ENCODE measurements at places on chromosomes 5 and 9.
A peak's percentile ranks its signal among the peaks of the same experiment; 100 is the strongest.

DNA sequence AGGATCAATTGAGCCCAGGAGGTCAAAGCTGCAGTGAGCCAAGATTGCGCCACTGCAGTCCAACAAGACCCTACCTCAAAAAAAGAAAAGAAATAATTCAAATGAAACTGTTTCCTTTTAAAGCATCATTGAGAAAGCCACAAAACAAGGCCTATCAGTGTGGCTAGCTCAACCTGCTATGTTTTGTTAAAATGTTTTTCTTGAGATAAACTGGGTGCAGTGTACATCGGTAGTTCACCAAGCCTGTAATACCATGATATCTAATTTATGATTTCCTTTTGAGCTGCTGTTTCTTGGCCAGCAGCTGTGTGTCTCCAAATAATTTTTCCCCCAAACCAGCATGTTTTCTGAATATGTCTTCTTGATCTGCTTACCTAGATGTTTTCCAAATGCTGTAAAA is 97.3 kb upstream of the GOLGA1 start:
- DNase-seq, result no peak

DNA sequence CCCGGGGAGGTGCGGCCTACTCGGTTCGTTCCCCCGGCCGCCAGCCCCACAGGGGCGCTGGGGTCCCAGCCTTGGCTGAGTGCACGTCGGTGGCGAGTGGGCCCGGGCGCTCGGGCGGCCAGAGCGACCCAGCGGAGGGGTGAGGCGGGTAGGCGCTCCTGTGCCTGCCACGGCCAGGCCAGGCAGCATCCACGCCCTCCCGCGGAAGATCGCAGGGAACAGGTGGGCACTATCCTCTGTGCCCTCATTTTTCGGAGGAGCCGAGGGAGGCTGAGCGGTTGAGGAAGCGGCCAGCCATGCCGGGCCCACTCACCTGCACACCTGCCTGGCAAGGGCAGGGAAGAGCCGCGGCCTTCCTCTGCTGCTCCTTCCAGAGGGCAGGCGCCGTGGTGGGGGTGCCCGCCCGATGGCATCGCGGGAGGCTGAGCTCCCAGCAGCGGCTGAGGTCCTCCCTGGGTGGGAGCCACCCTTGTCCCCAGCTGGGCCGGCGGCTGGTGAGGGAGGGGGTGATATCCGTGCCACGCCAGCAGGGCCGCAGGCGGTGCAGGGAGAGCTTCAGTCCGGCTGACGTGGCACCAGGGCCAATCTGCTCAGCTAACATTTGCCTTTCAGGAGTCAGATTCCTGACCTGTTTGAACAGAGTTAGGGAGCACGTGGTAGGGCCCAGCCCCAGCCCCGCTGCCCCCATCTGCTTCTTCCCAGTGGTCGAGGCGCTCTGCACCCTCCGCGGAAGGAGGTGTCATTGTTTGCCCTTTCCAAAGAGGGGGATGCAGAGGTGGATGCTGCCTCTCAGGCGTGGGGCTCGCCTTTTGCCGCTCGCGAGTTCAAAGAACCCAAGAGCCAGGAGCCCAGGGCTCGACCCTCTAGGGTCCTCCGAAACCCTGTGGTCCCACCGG is 1.6 kb upstream of the SEC16A start:
- peak; percentile 72 for DNase-seq

GRCh38 chr9:110016340-110016739 is 191.6 kb downstream of the C9orf152 start:
- peak; percentile 40 for DNase-seq

GRCh38 chr9:93129286-93129685 is 4.8 kb downstream of the NINJ1 start:
- DNase-seq, result no peak

DNA sequence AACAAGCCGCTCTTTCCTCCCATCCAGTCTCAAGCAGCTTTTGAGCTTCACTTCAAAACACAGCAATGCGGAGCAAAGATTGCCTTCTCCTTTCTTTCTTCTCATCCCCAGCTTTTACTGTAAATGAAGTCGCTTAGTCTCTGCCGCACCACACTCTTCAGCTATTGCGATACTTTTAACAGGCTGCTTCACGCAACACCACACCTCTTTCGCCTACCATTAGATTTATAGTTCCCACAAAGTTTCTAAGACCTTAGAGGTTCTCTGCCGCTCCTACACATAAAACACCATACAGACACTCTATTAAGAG is 711 bp downstream of the PGGT1B start:
- peak; percentile 39 for DNase-seq

- DNase-seq, result no peak
Observed at GRCh38 chr5:66362046-66362445, 217.9 kb downstream of the SREK1 start.

- no peak for DNase-seq
Observed at GRCh38 chr5:124128867-124129266, 616.9 kb downstream of the CSNK1G3 start.

All from mammary epithelial cell (primary cell).